ENCODE measurements at places on chromosomes 2 and 18.

DNA sequence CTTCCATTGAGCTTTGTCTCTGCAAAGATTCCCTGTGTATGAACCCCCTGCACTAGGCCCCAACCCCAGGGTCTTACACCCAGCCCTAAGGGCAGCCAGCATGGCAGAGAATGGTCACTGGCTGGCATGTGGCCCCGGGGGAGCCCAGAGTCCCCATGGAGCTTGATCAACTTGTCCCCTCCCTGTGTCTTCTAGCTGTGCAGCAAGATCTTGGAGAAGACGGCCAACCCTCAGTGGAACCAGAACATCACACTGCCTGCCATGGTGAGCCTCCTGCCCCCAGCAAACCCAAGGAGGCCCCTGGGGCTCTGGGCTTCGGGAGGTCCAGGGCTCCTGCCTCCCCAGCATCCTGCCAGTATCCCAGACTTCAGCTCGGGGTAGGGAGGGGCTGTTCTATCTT is 81.5 kb downstream of the DYSF start:
- no peak for DNase-seq

DNA sequence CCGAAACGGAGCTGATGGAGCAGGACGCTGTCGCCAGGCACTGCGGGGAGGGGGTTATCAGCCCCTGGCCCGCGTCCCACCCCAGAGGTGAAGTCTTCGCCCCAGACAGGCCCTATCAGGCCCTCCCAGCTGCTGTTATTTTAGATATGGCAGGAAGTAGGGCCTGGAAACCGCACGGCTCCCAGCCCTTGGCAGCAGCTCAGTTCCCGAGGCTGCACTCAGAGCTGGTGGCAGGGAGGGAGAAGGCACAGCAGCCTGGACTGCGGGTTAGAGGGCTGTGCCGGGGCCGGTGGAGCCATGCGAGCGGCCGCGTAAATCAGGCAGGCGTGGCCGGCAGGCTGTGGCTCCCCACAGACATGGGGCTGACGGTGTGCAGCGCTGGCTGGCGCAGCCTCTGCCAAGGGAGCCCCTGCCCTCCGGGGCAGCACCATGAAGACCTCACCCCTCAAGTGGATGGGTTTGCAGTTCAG is 111.4 kb downstream of the NFATC1 start:
- peak; percentile 71 for DNase-seq

GRCh38 chr2:12127638-12128037 is 381.2 kb downstream of the LPIN1 start:
- no peak for DNase-seq

DNA sequence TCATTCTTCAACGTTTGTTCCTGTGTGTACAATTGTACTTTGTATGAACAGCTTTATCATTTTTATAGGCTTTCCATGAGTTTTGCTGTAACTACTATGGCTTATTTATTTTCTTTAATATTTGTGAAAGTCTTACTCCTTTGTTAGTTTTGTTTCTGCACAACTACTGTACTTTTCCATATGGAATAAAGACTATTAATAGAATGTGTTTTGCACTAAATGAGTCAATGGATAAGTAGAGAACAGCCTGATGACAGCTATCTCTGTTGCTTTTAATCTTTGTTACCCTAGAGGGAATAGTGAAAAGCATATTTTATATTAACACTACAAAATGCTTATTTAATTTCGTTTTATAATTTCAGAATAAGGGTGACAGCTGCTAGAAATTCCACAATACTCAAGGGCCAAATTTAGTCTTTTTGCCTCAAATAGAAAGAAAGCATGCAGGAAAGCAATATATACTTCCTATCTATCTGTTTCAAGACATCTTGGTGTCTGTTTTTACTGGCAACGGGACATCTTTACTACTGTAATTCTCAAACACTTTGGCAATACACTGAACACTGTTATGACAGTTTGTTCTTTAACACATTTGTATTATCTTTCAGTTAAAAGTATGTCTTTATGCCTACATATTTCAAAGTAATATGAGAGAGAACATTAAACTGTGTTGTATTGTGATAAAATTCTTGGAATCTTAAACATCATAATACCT is 53.9 kb downstream of the WDSUB1 start:
- no peak for DNase-seq

- DNase-seq, result peak; percentile 72
Observed at GRCh38 chr2:34096562-34097171, 497.6 kb upstream of the FAM98A start.

GRCh38 chr2:213098612-213099011 is 52.8 kb downstream of the IKZF2 start:
- DNase-seq, result no peak

- peak; percentile 4 for DNase-seq
Observed at GRCh38 chr2:221716426-221717303, 144.6 kb upstream of the EPHA4 start.

DNA sequence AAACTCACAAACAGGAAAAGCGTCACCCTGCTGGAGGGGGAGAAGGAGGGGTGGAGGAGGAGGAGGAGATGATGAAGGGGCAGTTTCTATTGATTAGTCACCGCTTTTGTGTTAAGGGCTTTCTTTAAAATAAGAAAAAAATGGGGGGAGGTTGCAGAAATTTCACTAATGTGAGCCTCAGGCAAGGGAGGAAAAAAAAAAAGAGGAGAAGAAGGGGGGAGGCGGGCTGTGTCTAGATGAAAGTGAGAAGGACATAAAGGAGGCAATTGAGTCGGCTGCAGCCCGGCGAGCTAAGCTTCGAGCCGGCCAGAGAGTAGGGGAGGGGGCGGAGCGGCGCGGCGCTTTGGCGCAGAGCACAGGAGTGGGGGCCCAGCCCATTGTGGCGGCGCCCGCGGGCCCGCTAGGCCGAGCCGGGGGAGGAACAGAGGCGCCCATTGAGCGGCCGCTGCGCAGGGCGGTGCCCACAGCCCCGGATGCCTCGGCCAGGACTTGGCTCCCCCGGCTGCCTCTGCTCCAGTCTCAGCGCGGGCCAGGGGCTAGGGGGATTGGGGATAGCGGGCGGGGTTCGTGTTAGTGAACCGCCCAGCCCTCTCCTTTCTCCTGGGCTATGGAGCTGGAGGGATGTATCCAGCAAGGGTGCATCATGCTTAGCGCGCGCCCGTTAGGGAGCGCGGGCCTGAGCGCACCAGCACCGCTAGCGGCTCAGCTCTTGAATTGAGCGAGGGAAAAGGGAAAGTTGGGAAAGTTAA is 7.9 kb downstream of the PAX3 start:
- DNase-seq, result peak; percentile 75

- DNase-seq, result no peak
Observed at GRCh38 chr18:8176109-8176508, 433.1 kb upstream of the RAB12 start.

DNA sequence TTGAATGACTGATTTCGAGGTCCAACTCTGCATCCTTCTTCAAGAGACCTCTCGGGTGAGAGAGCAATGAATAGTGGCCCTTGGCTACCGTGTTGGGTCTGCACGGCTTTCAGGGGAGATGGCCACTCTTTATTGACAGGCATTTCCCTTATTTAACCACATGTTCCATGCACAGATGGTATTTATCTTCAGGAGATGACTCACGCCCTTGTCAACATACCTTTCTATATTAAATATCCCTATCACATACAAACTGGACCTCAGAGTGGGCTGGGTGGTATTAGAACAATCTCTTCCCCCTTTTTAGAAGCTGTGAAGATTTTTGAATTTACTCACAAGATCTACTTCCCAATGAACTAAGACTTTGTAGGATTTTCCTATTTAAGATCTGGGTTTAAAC is 109.6 kb upstream of the CDC42EP3 start:
- peak; percentile 88 for DNase-seq

GRCh38 chr18:63180971-63181376 is 138.6 kb downstream of the BCL2 start:
- no peak for DNase-seq

DNA sequence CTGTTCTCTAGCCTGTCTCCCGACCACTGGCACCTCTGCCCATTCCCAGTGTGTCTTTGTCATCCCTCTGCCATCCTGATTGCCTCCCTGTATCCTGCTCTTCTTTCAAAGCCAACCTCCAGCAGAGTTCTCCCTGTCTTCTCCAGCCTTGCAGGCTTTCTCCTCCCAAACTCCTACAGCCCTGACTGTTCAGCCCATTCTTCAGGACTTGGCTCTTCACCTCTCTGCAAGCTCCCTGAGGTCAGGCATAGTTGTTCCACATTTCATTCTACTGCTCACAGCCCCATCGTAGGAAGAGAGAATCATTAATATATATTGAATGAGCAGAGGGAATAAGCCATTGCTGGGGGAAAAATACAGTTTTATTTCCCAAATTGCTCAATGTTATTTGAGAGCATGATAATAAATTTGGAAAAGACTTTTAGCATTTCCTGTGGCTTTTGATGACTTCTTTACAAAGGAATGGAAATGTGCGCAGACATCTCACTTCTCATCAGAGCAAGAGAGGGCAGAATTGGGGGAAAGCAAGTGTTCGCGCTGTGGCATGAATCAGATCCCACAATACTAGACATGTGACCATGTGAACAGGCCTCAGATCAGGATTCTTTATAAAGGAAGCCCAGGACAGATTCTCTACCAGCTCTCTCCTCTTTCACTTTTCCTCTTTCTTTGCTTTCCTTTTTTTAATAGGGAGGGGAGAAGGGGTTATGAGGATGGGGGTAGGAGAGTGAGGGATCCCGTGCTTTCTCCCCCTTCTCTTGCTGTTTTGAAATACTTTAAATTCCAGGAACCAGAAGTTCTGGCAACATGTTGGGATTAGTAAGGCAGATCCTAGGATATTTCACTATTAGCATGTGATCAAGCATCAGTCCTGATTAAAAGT is 37.4 kb downstream of the EPAS1 start:
- peak; percentile 99 for DNase-seq

DNA sequence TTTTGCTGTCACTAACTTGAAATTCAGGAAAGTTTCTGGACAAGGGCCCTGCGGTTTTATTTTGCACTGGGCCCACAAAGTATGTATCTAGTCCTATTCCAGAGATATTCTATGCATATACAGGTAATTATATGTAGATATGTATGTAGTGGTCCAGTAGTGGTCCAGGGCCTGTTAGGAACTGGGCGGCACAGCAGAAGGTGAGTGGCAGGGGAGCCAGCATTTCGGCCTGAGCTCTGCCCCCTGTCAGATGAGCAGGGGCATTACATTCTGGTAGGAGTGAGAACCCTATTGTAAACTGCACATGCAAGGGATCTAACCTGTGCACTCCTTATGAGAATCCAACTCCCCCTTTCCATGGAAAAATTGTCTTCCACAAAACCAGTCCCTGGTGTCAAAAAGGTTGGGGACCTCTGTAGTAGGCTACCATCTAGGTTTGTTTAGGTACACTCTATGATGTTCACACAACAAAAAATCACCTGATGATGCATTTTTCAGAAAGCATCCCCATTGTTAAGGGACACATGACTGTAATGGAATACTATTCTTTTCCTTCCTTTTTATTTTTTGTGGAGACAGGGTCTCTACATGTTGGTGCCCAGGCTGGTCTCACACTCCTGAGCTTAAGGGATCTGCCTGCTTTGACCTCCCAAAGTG is 2.8 kb upstream of the PPP4R3B start:
- DNase-seq, result no peak

DNA sequence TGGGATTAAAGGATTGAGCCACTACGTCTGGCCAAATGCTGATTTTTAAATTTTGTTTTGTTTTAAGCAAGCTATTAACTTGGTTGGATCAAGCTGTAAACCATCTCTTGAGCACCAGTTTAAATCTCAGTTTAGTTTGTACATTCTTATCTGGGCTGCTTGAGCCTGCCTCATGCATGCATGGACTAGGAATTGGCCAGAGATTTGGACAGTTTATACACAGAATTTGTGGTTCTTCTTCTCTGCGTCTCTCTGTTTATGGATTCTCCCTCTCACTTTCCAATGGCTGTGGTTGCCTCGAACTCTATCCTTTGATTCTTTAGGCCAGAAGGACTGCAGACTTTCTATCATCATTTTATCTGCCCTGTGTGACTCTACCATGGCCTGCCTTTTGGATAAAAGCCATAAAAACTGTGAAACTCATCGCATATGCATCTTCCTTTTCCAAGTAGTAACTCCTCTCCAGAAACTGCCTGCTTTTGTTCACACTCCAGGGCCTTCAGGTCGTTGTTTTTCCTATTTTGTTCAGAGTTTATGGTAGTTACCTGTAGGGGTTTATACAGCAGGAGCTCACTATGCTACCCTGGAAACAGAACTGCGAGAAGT is 32.5 kb upstream of the PLB1 start:
- DNase-seq, result peak; percentile 21

DNA sequence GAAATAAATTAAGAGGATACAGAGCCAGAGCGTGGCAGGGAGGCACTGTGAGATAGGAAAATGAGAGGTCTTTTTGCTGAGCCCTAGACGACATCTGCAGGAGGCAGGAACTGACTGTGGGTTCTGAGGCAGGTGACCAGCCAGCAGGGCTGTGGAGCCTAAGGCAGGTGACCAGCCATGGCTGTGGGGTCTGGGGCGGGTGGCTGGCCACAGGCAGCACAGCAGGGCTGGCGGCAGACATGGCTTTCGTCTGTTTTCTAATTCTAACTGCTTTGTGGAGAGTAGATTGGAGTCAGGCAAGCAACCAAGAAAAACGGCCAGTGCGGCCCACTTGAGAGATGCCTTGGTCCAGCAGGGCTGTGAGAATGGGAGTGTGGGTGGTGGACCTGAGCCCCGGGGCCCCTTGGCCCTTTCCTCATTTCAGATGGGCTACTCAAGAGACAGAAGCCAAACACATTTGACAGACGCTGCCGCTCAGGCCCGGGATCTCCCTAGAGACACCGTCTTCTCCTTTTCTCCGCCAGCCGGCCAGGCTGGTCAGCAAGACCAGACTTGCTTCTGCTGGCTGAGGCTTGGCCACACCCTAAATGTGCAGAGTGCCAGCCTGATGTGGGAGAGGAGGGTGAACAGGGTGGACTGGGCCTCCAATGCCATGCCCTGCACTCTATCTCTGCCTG is 19.7 kb upstream of the GNAL start:
- DNase-seq, result no peak

GRCh38 chr2:97067279-97068004 is 27.2 kb downstream of the FAHD2B start:
- no peak for DNase-seq

DNA sequence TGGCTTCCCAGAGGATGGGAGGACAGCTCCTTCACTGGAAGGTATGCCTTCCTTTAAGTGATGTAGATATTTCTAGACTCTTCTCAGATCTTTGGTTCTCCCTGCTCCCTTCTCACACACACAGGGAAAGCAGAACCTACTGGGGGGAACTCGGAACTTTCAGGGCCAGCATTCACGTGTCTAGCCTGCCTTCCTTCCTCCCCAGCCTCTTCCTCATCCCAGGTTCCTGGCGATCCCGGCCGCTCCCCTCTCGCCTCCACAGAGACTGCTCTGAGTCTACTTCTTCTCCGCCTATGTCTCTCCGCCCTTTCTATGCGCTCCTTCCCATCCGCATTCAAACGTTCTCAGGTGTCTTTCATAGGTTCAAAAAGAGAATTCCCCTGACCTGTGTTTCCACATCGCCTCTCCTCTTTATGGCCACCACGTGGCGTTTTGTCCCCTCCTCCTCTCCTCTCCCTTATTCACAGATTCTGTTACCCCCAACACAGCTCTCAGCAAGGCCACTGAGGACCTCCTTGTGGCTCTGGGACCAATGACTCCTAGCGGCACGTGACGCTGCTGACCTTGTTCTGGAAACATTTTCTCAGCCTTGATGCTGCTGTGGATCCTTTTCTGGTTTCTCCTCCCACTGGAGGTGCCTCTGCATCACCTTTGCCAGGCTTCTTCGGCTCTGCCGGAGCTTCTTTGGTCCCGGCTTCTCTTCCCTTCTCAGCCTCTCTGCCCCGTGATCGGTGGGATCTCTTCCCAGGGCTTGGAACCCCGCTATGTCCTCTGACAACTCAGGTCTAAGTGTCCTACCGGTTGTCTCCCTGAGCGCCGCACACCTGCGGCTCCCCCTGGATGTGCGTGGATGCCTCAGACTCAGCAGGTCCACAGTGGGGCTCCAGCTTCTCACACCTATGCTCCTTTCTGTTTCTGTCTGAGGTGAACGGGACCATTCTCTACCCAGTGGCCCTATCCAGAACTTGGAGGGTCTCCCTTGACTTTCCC is 77.5 kb downstream of the VAPA start:
- DNase-seq, result no peak
